Gastrocnemius medialis (tissue), 4 donors: ENCODE measurements at places on chromosomes 12 and 14. TPM values are rescaled to one million over a fixed set of nuclear protein-coding genes. Genes with fewer than 3 reads are reported as not detected.

RAPGEF3 gene
- 22.4 TPM for total RNA-seq

SLC35E3 gene
- 1.9 TPM for total RNA-seq

CEP128 gene
- total RNA-seq = 3.6 TPM

TROAP gene
- total RNA-seq = not detected

- peaks cover 12% of the 10 kb centered on the region for H3K4me1 ChIP-seq
- DNase-seq = no peak
- no peaks in the 10 kb centered on the region for H3K27me3 ChIP-seq
Measured at GRCh38 chr14:70718383-70719118, 76.8 kb downstream of the TTC9 start.

GRCh38 chr14:105739331-105740102 lies 213.1 kb downstream of the TMEM121 start:
- no peaks in the 10 kb centered on the region for H3K4me1 ChIP-seq
- no peak for DNase-seq
- no peak overlapping the region for H3K27ac ChIP-seq

DNA sequence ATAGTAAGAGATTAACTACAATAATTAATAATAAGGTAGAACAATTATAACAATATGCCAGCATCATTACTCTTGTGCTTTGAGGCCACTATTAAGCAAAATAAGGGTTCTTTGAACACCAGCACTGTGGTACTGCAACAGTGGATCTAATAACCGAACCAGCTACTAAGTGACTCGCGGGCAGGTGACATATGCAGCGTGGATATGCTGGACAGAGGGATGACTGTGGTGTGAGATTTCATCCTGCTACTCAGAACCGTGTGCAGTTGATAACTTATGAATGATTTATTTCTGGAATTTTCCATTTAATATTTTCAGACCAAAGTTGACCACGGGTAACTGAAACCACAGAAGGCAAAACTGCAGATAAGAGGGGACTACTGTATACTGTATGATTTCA lies 34.4 kb downstream of the BMAL2 start:
- H3K27ac ChIP-seq = no peak overlapping the region
- H3K36me3 ChIP-seq = no peaks in the 10 kb centered on the region
- H3K27me3 ChIP-seq = no peaks in the 10 kb centered on the region
- no peak overlapping the region for H3K4me3 ChIP-seq
- no peak for DNase-seq

- no peak overlapping the region for H3K4me3 ChIP-seq
- no peaks in the 10 kb centered on the region for H3K36me3 ChIP-seq
- no peaks in the 10 kb centered on the region for H3K27me3 ChIP-seq
- no peak overlapping the region for H3K27ac ChIP-seq
- peaks cover 14% of the 10 kb centered on the region for H3K4me1 ChIP-seq
- DNase-seq = no peak
Measured at GRCh38 chr12:53255996-53256395, 12.1 kb upstream of the ESPL1 start.

GRCh38 chr14:89422952-89423345 lies 5.9 kb upstream of the FOXN3 start:
- no peak for DNase-seq
- H3K27ac ChIP-seq = no peak overlapping the region
- no peak overlapping the region for H3K4me3 ChIP-seq

DNA sequence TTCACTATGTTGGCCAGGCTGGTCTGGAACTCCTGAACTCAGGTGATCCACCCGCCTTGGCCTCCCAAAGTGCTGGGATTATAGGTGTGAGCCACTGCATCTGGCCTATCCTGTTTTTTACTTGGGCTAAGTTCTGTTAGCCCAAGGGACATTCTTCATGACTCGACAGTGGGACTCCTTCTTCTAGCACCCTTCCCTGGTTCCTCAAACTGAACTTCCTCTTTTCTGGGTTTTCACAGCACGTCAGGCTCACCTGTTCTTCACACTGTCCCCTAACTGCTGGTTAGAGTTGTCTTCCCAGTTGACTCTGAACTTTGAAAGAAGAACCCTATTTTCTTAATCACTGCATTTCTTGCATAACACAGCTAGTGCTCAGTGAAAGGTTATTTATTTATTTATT lies 22.5 kb downstream of the CABP1 start:
- no peak for DNase-seq
- no peaks in the 10 kb centered on the region for H3K27me3 ChIP-seq
- no peak overlapping the region for H3K27ac ChIP-seq
- H3K36me3 ChIP-seq = no peaks in the 10 kb centered on the region

DNA sequence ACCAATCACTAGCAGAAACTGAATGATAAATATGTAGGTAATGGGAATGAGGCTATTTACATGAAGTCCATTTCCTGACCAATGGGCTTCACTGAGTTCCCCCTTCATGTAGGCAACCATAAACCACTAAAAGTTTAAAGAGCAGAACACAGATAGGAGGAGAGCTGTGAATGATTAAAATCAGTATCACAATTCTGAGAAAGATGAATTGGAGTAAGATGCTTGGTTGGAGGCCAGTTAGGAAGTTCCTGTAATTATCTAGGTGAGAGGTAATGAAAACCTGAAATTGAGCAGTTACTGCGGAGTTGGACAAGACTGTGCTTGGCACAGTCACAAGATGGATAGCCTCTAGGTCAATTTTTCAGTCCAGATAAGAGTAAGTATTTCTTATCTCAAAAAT lies 56.6 kb downstream of the GALNT4 start:
- H3K36me3 ChIP-seq = no peaks in the 10 kb centered on the region
- no peaks in the 10 kb centered on the region for H3K27me3 ChIP-seq
- no peak for DNase-seq
- no peak overlapping the region for H3K4me3 ChIP-seq
- no peak overlapping the region for H3K27ac ChIP-seq
